Right lobe of liver (tissue), 6 donors: ENCODE measurements at places on chromosomes 11 and 22. TPM values are rescaled to one million over a fixed set of nuclear protein-coding genes. Genes with fewer than 3 reads are reported as not detected.

The HSPB2 gene
- not detected for total RNA-seq

The ALX4 gene
- total RNA-seq, result not detected

The MRPL16 gene
- 36.8 TPM for total RNA-seq

The CRACR2B gene
- 3.6 TPM for total RNA-seq

The H19 gene
- 192 TPM for total RNA-seq

The BTBD18 gene
- not detected for total RNA-seq

The CARD16 gene
- total RNA-seq, result 12.8 TPM

The CDC45 gene
- 4.2 TPM for total RNA-seq

The LDHAL6A gene
- total RNA-seq, result not detected

The ADAMTS8 gene
- 0.11 TPM for total RNA-seq

The WBP2NL gene
- 0.12 TPM for total RNA-seq

The KRTAP5-9 gene
- total RNA-seq, result 0.17 TPM

The ASCL2 gene
- total RNA-seq, result 0.60 TPM

The LMO2 gene
- total RNA-seq, result 7.6 TPM

The AGBL2 gene
- 0.43 TPM for total RNA-seq

The RPS13 gene
- total RNA-seq, result 339 TPM

The BIK gene
- 0.31 TPM for total RNA-seq

The OR52I1 gene
- total RNA-seq, result not detected

The DTX4 gene
- 25.5 TPM for total RNA-seq

The PDE3B gene
- total RNA-seq, result 29.6 TPM

The GSTT2B gene
- 0.50 TPM for total RNA-seq

The C11orf87 gene
- total RNA-seq, result not detected

The TH gene
- not detected for total RNA-seq

The APLNR gene
- total RNA-seq, result 1.6 TPM

The SLC25A45 gene
- total RNA-seq, result 12.5 TPM

The MYBPC3 gene
- total RNA-seq, result 0.09 TPM

The UPB1 gene
- total RNA-seq, result 74.4 TPM

The ISX gene
- not detected for total RNA-seq

The HBD gene
- total RNA-seq, result 29.5 TPM

The C22orf23 gene
- total RNA-seq, result not detected
